Activated B cell treated with CpG ODN at 0.5 μM for 24 hours (primary cell): ENCODE measurements at places on chromosomes 4 and X. TPM values are rescaled to one million over a fixed set of nuclear protein-coding genes. Genes with fewer than 3 reads are reported as not detected.

DNA sequence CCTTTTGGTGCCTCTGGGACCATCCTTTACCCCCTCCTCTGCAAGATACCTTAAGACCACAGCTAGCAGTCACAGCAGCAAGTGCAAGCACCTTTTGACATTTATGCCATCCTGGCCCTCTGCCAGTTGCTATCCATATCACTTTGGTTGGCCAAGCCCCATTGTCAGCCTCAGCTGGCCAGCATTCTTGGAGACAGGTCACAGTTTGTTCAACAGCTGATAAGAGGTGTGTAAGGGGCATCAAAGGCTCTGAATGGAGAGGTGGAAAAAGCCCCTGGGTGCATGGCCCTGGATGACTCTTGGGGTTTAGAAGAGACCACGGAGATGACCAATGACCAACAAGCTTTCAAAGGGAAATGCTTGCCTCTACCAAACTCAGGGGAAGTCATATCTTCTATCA lies 133.6 kb upstream of the MAMLD1 start:
- DNase-seq, result no peak
- H3K36me3 ChIP-seq, result no peaks in the 10 kb centered on the region
- H3K4me3 ChIP-seq, result no peak overlapping the region
- no peak overlapping the region for H3K27ac ChIP-seq

GRCh38 chr4:11069581-11070211 lies 359.0 kb downstream of the HS3ST1 start:
- H3K36me3 ChIP-seq, result no peaks in the 10 kb centered on the region
- peaks cover 9% of the 10 kb centered on the region for H3K4me1 ChIP-seq
- no peak for DNase-seq
- no peak overlapping the region for H3K4me3 ChIP-seq
- H3K27ac ChIP-seq, result no peak overlapping the region
- H3K27me3 ChIP-seq, result no peaks in the 10 kb centered on the region

DNA sequence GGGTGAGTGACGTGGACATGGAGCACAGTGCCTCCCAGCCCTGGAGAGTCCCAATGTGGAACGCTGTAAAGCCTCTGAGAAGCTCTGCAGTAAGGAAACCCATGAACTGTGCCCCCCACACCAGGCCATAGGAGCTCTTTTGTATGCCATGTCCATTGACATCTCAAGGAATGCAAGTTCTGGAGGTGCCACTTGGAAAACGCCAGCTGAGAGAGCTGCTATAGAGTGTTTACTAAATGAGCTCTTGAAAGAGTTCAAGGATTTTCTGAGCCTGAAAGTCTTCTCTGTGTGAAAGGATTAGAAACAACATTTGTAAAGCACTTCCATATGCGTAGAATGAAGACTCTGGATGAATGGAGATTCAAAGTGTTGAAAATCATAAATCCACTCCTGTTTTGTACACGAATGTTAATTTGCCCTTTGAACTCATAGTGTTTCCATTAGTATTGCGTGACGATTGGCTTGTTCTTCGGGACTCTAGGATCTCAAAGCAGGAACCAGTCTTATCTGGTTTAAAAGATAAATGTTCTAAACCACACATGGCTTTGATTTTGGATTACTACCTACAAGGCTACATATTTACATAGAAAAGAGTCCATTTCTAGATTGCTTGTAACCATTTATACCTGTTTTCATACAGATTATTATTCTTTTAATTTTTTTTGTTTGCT lies 41.8 kb upstream of the STOX2 start:
- no peaks in the 10 kb centered on the region for H3K27me3 ChIP-seq
- DNase-seq, result no peak
- no peak overlapping the region for H3K4me3 ChIP-seq
- H3K4me1 ChIP-seq, result no peaks in the 10 kb centered on the region
- no peaks in the 10 kb centered on the region for H3K36me3 ChIP-seq

- no peak overlapping the region for H3K27ac ChIP-seq
- DNase-seq, result no peak
- no peak overlapping the region for H3K4me3 ChIP-seq
- H3K4me1 ChIP-seq, result no peaks in the 10 kb centered on the region
- no peaks in the 10 kb centered on the region for H3K27me3 ChIP-seq
Measured at GRCh38 chrX:76202471-76202870, 29.6 kb downstream of the PBDC1 start.

DNA sequence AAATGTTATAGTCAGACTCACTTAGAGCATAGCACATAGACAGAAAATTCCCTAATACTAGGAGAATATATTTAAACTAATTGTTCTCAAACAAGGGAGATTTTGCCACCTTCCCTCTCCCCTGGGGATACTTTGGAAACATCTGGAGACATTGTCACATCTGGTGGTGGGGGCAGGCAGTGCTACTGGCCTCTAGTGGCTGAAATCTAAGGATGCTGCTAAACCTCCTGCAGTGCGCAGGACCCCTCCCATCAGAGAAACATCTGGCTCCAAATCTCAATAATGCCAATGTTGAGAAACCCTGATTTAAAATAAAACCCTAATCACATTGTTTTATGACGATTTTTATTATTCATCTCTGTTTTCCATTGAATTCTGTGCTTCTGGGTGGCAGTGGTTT lies 244.9 kb downstream of the FRMPD4 start:
- no peaks in the 10 kb centered on the region for H3K27me3 ChIP-seq
- H3K4me3 ChIP-seq, result no peak overlapping the region
- DNase-seq, result no peak
- H3K36me3 ChIP-seq, result no peaks in the 10 kb centered on the region

HSD17B11 gene
- 26.2 and 28.4 TPM in 2 replicates for total RNA-seq

LIAS gene
- total RNA-seq, result 19.5 and 20.5 TPM in 2 replicates
